ENCODE measurements at places on chromosomes 5 and 9.

- no peak for DNase-seq
Observed at GRCh38 chr5:149429839-149430721, 51.0 kb upstream of the IL17B start.

DNA sequence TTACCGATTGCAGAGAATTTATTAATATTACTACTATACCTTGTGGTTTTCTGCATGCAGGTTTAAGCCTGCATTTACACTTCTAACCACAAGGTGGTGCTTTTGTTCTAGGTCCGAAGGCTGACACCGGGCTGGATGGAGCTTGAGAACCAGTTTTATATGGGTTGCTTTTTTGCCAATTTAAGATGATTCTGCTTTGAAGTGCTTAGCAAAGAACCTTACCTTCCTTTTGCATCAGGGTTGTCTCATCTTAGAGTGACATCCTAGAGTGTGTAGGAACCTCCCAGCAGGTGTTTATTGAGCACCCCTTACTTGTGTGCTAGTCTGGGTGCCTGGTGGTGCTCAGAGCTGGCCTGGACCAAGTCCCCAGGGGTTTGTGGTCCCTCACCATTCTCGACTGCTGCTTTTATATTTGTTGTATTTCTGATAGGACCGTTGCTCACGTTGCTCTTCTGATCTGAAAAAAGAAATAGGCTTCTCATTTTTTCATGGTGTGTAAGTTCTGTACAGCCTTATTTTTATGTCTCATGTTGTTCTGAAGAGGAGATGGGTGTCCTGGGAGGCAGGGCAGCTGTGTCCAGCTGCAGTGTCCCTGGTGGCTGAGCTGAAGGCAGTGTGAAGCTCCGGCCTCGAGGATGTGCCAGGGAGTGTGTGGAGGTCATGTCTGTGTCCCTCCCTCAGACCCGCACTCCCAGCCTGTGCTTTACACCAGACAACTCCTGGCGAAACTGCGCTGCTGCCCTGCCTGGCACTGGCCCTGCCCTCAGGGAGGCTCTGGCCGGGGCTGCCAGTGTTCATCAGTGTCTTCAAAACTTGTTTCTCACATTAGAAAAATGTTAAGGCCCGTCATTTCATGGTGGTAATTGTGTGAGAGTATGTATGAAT is 54.3 kb downstream of the EHMT1 start:
- no peak for DNase-seq

DNA sequence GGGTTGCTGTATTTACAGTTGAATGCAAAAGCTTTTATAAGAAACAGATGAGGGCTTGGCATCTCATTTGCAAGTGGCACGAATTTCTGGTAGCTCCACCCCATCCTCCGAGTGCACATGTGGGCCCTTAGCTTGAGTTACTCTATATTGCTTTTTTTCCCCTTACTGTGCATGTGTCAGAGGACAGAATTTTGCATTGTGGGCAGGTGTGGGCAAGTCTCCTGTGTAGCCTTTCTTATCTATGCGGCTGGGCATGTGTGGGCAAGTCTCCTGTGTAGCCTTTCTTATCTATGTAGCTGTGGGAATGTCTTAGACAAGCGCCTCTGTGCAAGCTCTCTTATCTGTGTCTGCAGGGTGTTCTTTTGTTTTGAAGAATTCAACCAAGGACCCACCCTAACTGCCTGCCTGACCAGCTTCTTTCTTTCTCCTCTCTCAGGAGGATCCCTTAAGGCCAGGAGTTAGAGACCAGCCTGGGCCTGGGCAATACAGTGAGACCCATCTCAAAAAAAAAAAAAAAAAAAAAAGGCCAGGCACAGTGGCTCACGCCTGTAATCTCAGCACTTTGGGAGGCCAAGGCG is 34.1 kb upstream of the SIL1 start:
- DNase-seq = no peak

- DNase-seq = no peak
Observed at GRCh38 chr9:95608341-95608740, 91.6 kb upstream of the PTCH1 start.

- no peak for DNase-seq
Observed at GRCh38 chr9:113301548-113301947, 1.6 kb downstream of the RNF183 start.

- DNase-seq = no peak
Observed at GRCh38 chr5:112109331-112110007, 309.6 kb downstream of the EPB41L4A start.

DNA sequence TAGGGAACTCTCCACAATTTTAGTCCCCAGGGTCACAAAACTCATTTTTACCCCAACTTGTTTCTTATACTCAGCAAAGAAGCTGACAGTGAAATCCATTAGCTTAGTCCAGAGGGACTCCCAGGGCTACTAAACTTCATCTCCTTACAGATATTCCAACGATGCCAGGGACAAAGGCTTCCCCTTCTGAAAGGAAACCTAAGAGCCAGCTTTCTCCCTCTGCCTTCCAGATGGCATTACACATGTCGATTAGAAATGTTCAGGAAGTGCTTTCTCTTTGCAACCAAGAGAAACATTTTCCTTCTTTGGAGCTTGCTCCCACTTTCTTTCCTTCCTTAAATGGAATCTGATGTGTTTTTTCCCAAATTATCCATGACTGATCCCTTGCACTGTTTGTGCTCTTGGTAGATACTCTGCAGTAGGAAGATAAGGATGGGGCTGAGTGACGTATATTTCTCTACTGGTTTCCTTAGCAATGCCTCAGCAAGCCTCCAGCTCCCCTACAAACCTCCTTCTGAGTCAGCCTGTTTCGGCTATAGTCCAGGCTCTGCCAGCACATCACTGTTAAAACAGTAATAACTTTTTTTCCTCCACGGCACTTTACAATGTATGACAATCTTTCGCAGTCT is 43.0 kb upstream of the HTR4 start:
- no peak for DNase-seq

- DNase-seq = no peak
Observed at GRCh38 chr9:115353681-115354080, 235.7 kb upstream of the TNC start.

DNA sequence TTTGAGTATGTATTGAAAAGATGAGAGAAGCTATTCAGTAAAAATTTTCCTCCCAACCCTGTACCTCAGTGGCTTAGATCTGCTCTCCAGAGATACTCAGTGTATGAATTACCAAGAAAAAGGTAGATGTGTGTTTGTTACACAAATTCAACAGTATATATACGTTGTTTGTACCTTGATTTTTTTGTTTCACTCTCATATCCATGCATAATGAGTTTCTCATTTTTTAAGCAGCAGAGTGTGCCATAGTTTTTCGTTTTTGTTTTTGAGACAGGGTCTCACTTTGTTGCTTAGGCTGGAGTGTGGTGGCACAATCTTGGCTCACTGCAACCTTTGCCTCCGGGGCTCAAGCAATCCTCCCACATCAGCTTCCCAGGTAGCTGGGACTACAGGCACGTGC is 77.7 kb downstream of the RAB24 start:
- no peak for DNase-seq

DNA sequence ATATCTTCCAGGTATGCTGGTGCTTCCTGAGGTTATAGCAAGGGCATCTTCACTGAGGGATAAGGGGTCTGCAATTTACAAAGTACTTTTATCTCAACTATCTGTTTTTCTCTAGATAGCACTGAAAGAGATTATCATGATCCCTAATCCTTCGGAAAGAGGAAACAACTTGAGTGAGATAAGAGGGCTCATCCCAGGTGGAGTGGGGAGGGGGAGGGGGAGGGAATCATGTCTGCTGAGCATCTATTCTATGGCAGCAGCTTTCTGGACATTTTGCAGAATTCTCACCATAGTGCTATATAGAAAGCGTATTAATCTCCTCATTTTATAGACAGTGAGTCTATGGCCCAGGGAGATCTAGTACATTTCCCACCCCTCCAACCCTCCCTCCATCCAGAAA is 5.9 kb downstream of the TNFSF15 start:
- DNase-seq = no peak

- no peak for DNase-seq
Observed at GRCh38 chr9:75910731-75911130, 20.3 kb downstream of the PCSK5 start.

DNA sequence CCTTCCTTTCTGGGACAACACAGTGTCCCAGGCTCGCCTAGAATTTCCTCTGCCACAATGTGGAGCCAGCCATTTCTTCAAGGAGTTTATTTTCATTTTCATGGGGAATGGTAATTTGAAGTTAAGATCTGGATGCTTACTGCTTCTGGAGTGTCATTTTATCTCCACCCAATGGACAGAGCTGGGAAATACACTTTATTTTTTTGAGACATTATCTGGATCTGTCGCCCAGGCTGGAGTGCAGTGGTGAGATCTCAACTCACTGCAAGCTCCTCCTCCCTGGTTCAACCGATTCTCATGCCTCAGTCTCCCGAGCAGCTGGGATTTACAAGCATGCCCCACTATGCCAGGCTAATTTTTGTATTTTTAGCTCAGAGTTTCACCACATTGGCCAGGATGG is 12.7 kb upstream of the THG1L start:
- DNase-seq = no peak

DNA sequence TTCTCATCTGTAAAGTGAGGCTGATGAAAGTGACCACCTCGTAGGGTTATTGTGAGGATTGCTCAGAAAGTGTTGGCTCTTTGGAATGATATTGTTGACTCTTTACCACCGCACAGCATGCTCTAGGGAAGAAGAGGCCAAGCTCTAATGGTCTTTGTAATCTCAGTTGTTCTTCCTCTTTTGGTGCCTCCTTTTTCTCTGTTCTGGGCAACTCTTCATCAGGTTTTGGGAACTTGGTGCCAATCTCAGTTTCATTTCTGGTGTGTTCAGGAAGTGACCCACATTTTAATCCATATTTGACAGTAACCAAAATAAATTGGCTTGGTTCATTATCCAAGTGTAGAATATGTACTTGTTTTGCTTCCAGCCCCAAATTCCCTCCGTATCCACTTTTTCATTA is 25.1 kb downstream of the ARHGAP26 start:
- DNase-seq = no peak

DNA sequence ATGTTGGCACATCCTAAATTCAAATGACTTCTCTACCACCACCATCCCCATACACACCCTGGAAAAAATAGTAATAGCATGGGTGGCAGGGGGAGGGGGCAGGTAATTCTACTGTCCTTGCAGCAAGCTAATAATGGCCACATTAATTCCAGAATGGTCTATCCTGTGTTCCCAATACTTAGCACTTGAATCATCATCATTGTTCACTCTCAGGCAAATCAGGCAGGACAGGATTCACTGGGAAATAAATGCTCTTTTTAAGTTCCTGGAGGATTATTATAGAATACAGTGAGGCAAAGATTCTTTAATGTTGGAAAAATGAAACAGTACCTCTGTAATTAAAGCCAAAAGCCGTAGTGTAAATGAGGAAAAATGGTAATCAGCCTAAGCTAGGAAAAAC is 254.5 kb downstream of the ARRDC3 start:
- DNase-seq = no peak

DNA sequence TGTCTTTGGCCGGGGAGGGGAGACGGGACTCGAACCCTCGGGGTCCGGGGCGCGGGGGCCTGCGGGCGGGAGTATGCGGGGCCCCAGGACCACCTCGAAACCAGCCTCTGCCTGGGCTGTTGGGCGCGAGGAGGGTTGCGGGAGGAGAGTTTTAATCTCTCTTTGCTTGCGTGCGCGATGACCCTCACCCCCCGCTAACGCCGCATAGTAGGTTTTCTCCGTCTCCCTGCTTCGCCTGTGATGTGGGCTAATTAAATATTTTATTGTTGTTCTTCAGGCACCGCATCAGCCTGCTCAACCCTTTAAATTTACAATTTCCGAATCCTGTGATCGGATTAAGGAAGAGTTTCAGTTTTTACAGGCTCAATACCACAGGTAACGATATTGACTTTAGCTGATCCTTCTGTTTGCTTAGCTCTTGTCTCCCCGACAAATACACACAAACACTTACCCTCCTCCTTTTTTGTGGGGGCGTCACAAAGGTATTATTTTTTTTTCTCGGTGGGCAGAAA is 1.7 kb downstream of the TLE4 start:
- peak; percentile 77 for DNase-seq

- DNase-seq = no peak
Observed at GRCh38 chr5:64595031-64595855, 89.4 kb downstream of the RGS7BP start.

- DNase-seq = no peak
Observed at GRCh38 chr9:103707181-103707580, 386.9 kb upstream of the SMC2 start.

DNA sequence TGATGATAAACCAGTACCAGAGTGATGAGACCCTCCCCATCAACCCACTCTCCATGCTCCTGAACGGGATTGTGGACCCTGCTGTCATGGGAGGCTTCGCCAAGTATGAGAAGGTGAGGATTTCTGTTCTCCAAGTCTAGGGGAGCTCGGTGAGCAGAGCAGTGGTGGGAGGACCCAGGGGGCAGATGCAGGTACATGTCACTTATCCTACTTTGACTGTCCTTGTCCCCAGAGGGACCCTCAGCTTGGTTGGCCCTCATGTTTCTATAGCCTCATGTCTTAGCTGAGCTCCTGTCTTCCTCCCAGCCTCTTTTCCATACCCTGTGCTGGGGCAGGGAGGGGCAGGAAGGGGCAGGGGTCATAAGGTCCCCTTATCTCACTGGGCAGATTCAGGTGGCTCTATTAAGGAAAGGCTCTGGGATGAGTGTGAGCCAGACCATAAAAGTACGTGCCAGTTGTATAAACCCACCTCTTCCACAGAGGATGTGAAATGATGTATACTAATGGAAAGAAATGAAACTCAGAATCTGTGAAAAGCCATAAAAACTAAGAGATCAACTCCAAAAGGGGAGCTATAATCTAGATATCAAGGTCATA is 38.0 kb upstream of the FOXI1 start:
- no peak for DNase-seq

GRCh38 chr5:1501372-1502045 is 22.3 kb downstream of the LPCAT1 start:
- no peak for DNase-seq

DNA sequence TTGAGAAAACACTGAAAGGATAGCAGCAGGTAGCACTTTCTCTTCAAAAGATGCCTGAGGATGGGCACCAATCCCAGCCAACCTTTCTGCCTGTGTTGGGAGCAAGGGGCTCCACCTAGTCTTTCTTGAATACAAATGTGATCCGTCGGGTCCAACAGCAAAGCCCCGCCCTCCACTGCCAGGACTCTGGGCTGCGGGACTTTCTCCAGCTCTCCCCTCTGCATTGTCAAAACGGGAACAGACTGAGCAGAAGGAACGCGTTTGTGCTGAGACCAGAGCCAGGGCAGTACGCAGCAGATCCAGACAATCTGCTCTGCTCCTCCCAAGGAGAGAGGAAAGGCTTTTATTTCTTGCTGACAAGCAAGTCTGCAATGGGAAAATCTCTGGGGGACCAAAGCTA is 139.7 kb downstream of the SEC61B start:
- no peak for DNase-seq

GRCh38 chr5:102856389-102856777 is 101.3 kb downstream of the PAM start:
- DNase-seq = no peak

Measured in activated CD8-positive, alpha-beta memory T cell treated with anti-CD3 and anti-CD28 coated beads, Interleukin-2, amount 50 U/mL, for 48 hours (primary cell).